ENCODE measurements at places on chromosomes 2 and 18.

GRCh38 chr2:56476509-56477071 is 292.8 kb downstream of the CCDC85A start:
- peaks cover 17% of the 10 kb centered on the region for H3K4me1 ChIP-seq
- no peak overlapping the region for H3K4me3 ChIP-seq
- no peak for DNase-seq
- H3K27me3 ChIP-seq = no peaks in the 10 kb centered on the region

DNA sequence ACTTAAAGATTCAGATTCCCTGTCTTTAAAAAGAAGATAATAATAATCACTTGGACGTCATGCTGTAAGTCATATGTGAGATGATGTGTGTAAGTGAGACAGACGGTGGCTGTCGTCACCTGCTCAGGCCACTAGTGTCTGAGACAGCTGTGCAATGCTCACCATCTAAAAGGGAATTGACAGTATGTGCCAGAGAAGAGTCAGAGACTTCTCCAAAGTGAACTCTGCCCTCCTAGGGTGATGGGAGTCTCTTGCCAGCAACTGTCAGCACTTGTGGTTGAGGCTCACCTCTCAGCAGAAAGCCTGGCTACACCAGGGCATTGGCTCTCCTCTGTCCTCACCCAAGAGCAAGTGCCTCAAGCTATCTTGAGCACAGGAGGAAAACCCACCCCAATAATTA is 131.6 kb upstream of the DNAJC10 start:
- peak; percentile 69 for DNase-seq
- no peaks in the 10 kb centered on the region for H3K27me3 ChIP-seq
- no peaks in the 10 kb centered on the region for H3K36me3 ChIP-seq
- H3K27ac ChIP-seq = peak overlapping the region; percentile 60
- no peak overlapping the region for H3K4me3 ChIP-seq

DNA sequence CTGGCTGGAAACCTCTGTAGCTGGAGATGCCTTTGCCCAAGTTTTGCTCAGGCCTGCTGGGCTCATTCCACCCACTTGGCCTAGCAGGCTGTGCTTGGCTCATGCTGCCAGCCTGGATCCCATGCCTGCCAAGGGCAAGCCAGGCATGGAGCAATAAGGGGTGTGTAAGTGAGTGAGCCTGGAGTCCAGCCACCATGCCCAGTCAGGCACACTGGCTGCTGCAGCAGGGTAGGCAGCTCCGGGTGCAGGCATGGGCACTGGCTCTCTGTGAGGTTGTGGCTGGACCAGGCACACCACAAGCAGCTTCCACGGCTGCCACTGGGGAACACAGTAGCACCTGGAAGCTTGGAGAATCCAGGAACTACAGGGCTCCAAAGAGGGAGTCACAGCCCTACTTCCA is 147.7 kb upstream of the HS6ST1 start:
- no peaks in the 10 kb centered on the region for H3K27me3 ChIP-seq
- peak overlapping the region; percentile 89 for H3K27ac ChIP-seq
- DNase-seq = peak; percentile 83
- no peak overlapping the region for H3K4me3 ChIP-seq

- H3K4me3 ChIP-seq = no peak overlapping the region
- H3K27me3 ChIP-seq = no peaks in the 10 kb centered on the region
- no peak for DNase-seq
- no peaks in the 10 kb centered on the region for H3K36me3 ChIP-seq
These were observed 1575.1 kb downstream of the LRP1B start for GRCh38 chr2:140555701-140556100.

Data from left ventricle myocardium inferior (tissue), 1 donor.